ENCODE measurements at places on chromosomes 7 and 10.

GRCh38 chr10:59082249-59082648, 94.2 kb upstream of the PHYHIPL start:
- no peak for DNase-seq

DNA sequence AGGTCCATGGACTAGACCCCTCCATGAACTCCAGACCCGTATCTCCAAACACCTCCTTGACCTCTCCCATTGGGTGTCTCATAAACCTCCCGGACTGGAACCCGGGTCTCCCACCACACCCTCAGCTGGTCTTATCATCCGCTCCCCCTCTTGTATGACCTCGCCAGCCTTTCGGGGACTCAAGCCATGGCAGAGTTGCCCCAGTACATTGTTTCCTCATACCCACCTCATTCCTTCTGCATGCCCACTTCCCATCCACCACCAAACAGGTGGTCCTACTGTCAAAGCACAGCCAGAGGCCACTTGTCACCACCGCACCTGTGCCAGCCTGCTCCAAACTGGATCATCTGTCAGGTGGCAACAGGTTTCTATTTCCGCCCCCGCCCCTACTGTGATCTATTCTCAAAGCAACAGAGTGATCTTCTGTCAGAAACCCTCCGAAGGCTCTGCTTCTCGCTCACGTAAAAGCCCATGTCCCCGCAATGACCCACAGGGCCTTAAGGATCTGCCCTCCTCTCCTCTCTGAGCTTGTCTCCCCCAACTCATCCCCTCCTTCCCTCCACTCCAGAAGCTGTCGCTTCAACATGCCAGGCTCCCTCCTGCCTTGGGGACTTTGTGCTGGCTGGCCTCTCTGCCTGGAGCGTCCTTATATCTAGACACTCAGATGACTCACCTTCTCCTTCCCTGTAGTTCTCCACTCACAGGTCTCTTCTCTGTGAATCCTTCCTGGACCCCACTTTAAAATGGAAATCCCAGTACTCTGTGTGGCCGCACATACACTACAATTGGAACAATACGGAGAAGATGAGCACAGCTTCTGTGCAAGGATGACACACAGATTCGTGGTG, 22.8 kb upstream of the PRKAG2 start:
- no peak for DNase-seq

DNA sequence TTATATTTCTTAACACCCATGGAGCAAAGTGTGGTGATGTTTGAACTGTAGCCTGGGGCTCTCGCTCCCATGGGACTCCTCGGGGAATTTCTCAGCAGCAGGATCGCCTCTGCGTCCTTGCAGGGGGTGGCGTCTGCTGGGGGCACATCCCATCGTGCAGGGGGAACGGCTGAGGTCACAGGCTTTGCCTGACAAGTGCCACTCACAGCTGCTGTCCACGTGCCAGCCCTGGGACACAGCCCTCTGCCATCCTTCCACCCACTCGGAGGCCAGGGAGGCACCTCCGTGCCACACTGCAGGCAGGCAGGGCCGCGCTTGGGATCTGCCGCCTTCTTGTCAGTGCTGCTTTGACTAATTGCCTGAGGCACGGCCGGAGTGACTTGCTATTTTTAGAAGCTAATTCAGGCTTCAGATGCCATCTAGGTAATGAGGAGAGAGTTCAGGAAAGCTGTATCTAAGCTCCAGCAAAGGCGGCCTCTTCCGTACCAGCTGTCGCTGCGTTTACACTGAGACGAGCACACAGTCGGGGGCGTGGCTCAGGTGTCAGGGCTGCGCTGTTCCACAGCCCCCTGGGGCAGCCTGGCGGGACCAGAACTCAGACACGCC, 45.7 kb downstream of the PITRM1 start:
- no peak for DNase-seq

- DNase-seq = peak; percentile 30
These were observed 25.5 kb downstream of the SKIDA1 start for GRCh38 chr10:21499701-21500577.

- DNase-seq = no peak
These were observed 26.9 kb upstream of the SEPTIN7 start for GRCh38 chr7:35773994-35774393.

DNA sequence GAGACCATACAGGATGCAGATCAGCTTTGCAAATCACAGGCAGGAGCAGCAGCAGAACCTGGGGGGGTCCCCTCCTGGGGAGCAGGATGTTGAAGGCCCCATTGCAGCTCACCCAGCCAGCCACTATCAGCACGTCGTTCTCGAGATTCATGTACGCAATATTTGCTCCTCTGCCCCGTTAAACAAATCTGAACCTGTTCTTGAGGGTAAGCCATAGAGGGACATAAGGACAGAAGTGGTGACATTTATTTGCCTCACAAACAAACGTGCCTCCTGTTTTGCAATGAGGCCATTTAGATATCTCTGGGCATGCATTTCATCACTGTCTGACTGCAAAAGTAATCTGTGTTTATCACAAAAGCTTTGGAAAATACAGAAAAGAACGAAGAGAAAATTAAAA, 87.3 kb upstream of the BAIAP2L1 start:
- DNase-seq = no peak

- DNase-seq = no peak
These were observed 283.1 kb upstream of the PITRM1 start for GRCh38 chr10:3455385-3456334.

DNA sequence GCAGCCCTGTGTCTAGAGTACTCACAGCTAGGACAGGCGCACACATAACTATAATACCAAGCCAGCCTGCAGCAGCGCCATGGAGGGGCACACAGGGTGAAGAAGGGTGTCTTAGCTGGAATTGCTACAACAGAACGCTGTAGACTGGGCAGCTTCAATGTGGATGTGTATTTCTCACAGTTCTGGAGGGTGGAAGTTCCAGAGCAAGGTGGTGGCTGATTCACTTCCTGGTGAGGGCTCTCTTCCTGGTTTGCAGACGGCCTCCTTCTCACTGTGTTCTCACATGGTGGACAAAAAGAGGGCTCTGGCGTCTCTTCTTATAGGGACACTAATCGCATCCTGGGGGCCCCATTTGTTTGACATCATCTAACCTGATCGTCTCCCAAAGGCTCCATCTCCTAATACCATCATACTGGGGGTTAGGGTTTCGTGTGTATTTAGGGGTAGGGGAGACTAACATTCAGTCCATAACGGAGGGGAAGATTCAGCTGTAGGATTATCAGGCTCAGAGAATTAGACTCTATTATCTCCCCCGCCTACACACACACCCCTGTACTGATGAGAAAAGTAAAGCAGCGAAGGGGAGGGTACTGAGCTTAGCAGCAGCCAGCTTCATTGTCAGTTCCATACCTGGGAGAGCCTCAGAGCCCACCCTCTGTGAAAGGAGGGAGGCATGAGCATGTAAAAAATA, 289.1 kb downstream of the CCDC3 start:
- no peak for DNase-seq

DNA sequence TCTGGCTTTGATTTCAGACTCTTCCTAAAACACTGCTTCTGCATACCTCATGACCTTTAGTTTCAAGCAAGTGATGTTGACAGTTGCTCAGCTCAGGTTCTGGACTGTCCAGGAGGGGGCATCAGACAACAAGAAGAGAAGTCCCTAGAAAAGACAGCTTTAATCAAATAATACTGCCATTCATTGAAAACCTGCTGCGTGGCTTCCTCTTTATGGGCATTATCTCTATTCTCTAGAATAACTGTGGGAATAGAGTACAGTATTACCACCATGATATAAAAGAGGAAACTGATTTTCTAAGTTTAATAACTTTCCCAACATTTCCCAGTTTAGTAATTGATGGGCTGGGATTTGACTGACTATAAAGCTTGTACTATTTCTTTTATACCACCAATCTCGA, 170.4 kb downstream of the SNX13 start:
- no peak for DNase-seq

GRCh38 chr10:51694086-51694768, 5.2 kb downstream of the CSTF2T start:
- DNase-seq = no peak

GRCh38 chr10:87038786-87039185, 18.7 kb downstream of the FAM25A start:
- no peak for DNase-seq

DNA sequence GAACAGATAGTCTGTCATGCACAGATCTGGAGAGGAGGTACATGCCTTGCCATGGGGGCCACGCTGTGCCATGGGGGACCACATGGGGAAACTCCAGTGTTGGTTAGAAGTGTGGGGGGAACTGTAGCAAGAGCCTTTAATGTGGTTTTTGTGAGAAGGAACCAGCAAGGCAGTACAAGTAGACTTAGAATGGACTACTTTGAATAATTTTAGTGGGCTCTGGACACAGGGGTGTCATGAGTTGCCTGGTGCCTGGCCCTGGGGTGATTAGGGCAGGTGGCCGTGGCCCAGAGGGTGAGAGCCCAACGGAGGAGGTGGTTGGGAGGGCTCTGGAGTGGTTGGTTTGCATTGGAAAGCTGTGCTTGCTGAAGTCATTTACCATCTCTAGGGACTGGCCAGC, 77.2 kb downstream of the CXCL12 start:
- DNase-seq = no peak

DNA sequence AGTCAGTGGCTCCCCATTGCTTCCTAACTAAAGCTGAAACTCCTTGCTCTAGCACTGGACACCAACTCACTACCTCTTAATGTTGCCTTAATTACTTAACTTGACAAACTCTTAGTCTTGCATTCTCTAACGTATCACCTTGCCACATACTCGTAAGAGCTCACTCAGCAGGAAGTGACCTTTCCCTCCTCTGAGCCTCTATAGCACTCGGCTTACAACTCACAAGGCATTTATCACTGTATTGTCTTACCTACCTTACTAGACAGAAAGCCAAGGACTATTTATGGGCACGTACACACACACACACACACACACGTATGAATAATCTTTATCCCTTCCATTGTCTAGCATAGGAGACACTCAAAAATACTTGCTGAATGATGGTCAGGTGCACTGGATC, 21.2 kb downstream of the CEP41 start:
- DNase-seq = no peak

- DNase-seq = no peak
These were observed 70.1 kb downstream of the RELN start for GRCh38 chr7:103919272-103919868.

DNA sequence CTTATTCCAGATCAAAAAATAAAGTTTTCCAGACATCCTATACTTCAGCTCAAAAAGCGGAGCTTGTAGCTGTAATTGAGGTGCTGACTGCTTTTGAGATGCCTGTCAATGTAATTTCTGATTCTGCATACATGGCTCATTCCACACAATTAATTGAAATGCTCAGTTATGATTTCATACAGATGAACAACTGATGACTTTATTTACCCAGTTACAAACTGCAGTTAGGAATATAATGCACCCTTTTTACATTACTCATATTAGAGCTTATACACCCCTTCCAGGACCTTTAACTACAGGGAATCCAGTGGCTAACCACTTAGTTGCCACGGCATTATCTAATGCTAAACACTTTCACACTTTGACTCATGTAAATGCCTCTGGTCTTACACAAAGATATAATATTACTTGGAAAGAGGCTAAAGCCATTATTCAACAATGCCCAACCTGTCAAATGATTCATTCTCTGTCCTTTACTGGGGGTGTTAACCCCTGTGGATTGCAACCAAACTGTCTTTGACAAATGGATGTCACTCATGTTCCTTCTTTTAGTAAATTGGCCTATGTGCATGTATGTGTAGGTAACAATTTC, 147.3 kb downstream of the ZNF33B start:
- no peak for DNase-seq

DNA sequence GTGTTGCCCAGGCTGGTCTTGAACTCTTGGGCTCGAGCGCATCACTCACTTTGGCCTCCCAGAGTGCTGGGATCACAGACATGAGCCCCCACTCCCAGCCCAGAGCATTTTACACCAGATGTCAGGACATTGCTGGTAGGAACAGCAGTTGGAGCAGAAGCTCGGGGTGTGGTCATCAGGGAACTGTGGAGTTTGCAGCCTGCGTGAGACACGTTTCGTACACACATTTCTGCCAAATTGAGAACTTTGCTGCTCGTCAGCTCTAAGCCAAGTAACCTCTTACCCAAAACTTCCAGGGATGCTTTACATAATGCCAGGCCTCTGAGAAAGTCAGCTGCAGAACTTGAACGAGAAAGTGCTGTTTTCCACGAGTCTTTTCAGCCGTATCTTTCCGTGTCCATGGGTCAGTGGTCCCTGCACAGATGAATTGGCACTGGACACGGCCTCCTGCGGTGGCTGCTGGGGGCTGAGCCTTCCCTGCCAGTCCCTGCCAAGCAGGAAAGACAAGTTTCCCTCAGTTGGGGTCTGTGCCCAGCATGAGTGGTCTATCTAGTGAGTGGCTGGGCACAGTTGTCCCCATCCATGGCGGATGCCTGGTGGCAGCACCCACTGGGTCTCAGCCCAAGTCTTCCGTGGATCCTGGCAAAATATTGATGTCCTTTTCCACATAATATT, 54.4 kb downstream of the DNAJB6 start:
- no peak for DNase-seq

DNA sequence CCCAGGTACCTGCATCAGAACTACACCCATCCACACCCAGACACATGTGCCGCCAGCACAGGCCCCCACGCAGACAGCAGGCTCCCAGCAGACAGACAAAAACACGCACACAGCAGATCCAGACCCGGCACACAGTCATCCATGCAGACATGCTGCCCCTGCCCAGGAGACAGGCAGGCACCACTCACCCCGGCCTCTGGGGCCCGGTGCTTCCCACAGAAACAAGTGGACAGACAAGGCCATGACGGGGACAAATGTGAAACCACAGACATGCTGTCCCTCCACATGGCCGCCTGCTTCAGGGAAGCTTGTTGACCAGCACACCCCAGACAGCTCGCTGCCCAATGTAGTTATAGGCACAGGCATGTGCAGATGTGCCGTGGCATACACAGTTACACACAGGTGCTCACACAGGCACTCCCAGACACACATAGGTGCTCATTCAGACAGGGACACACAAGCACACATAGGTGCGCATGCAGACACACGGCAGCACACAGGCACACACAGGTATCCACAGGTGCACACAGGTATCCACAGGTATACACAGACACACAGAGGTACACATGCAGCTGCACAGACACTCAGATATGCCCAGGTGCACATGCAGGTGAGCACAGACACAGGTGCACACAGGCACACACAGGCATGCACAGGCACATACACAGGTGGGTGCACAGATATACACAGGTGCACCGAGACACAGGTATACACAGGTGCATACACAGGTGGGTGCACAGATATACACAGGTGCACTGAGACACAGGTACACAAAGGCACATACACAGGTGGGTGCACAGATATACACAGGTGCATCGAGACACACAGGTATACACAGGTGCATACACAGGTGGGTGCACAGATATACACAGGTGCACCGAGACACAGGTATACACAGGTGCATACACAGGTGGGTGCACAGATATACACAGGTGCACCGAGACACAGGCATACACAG, 10.5 kb upstream of the SCART1 start:
- peak; percentile 10 for DNase-seq
